ENCODE measurements at places on chromosomes 11 and 22. TPM values are rescaled to one million over a fixed set of nuclear protein-coding genes. Genes with fewer than 3 reads are reported as not detected.

DNA sequence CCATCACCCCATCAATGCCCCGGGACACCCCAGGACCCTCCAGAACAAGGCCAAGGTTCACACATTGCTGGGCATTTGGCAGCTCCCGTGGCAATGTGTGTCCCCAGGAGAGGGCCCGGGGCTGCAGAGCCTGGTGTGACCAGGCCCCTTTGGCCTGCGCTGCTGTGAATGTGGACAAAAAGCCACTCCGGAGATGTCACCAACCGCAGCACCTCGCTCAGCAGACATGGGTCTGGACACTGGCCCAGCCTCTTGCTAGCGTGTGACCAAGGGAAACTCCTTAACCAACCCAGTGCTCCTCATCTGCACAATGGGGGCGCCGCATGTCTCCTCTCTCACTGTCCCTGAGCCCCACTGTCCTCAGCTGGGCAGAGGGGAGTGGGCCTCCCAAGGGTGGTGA lies 8.0 kb upstream of the CHADL start:
- DNase-seq, result no peak

DNA sequence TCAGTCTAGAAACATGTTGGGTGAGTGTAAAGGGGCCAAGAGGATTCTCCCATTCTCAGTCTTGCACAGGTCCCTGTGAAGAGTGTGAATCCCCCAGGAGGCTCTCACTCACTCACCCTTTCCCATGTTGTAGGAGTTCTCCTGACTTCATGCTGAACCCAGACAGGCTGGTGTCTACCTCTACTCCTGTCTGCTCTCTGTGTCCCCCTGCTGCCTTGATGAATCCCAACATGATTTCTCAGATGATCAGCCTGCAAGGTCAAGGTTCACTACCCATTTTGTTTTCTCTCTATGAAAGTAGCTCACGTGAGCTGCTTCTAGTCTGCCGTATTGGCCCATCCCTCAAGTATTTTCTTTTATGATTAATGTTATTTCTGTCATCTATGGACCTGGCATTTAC lies 500.6 kb downstream of the ETS1 start:
- no peak for DNase-seq

DKK3 gene
- not detected for total RNA-seq

- DNase-seq, result no peak
Observed at GRCh38 chr11:12219757-12220156, 109.4 kb downstream of the MICAL2 start.

SCN3B gene
- not detected for total RNA-seq

GRCh38 chr11:69707176-69707575 lies 3.4 kb upstream of the FGF19 start:
- DNase-seq, result no peak

CCDC73 gene
- total RNA-seq, result not detected

All from CD4-positive, CD25-positive, alpha-beta regulatory T cell (primary cell).